ENCODE measurements at places on chromosomes 16 and 17. TPM values are rescaled to one million over a fixed set of nuclear protein-coding genes. Genes with fewer than 3 reads are reported as not detected.

DNA sequence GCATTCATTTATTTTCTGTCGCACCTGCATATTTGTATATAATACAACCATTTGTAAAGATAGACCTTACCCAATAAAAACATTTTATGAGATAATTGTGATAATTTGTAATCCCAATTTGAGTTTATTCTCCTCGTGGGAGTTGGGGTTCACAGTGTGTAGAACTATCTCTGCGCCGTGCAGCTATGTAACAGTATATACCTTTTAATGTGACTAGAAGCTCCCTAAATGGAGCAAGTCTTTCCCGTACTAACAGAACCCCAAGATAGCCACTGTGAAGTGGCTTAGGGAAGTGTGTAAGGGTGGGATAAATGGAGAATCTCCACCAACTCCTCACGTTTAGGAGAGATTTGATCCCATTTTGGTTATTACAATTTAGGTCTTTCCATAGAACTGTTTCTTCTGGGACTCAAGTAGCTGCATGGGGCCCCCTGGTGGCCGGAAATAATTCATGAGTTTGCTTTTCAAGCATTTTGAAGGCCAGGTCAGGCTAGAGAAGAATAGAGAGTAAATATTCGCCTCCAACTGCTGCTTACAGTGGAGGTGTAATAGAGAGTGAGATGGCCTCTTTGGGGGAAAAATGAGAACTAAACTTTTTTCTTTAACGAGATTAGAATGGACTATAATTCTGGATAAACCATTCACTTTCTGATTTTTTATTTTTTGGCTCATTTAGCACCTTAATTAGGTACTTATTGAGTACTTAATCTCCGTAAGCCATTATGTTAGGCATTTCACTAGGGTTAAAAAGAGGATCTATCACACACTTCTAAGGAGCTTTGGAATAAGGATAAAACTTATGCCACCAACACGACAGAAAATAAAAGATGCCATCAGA lies 4.5 kb downstream of the TMEM100 start:
- peak; percentile 78 for DNase-seq

Gene KCNJ12
- 1.0 TPM for total RNA-seq

DNA sequence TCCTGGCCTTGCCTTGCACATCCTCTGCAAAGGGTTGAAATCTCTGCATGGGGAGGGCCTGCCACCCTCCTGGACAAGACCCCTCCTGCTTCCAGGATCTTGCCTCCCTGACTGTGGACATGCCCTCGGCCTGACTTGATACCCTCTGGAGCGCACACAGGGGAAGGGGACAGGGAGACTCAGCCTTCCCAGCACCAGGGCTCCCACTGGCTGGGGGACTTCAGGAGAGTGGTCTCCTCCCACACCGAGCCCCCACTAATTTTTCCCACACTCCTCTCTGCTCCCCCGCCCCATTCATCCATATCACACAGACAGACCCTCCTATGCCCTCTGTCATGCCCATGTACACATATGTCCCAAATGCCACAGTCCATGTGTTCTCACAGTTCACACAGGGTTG lies 14.3 kb downstream of the SGCA start:
- peak; percentile 39 for DNase-seq

Gene CBLN1
- total RNA-seq, result not detected

Gene TNP2
- total RNA-seq, result not detected
